ENCODE measurements at places on chromosomes 2 and 18.

DNA sequence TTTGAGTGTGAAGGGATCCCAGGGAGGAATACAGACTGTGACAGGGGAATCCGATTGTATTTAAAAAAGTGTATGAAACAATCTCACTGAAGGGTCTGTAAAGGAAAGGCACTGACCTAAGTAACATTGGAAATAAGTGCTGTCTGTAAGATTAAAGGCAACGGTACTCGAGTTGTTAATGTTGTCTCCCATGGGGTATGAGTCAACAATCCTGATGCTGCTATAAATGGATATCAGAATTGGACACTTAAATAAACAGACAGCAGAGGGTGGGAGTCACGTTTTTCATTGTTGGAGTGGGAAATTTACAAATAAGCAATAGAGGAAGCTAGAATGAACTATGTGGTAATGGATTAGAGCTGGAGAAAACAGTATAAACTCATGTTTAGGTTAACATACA lies 452.4 kb upstream of the RGPD4 start:
- DNase-seq = no peak

- peak; percentile 17 for DNase-seq
Measured at GRCh38 chr2:229088517-229088913, 182.6 kb downstream of the PID1 start.

GRCh38 chr2:234869969-234870368 lies 81.8 kb upstream of the SH3BP4 start:
- no peak for DNase-seq

DNA sequence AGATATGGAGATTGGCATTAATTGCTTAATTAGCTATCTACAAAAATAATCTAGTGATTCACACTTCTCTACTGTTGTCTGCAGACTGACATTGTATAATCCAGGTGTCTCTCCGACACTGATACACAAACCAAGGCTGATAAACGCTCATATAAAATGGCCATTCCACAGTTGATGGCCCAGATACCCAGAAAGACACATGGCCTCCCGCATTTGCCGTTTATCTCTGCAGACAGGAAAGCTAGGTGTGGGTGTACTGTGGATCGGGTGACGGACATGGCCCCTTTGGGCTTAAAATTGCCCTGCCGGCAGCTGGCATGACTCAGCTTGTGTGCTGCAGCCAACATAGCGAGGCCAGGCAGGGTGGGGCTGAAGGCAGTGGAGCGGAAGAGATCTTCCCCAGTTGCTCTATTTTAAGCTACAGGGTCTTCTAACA lies 18.5 kb downstream of the PMAIP1 start:
- DNase-seq = peak; percentile 45

DNA sequence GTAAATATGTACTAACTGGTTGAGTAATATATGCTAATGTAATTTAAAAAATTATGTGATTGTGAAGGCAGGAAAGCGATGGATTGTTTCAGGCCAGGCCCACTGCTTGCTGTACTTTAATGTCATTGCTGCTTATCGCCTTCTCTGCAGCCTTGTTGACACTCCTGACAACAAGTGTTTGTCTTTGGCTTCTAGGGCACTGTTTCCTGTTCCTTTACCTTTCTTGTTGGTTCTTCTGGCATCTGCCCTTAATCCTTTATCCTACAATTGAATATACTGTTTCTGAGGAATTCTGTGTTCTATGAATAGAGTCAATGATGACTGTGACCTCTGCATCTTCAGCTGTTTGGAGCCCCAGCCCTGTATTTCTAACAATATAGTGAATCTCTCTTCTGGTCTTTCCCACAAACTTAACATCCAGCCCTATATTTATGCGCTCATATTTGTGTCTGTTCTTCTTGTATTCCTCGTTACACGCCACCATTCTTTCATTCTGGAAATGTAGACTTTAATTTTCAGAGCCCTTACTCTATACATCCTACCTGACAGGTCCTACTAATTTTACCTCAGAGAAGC lies 17.6 kb downstream of the ACSL3 start:
- no peak for DNase-seq

GRCh38 chr2:105521176-105521575 lies 122.3 kb upstream of the FHL2 start:
- peak; percentile 17 for DNase-seq

DNA sequence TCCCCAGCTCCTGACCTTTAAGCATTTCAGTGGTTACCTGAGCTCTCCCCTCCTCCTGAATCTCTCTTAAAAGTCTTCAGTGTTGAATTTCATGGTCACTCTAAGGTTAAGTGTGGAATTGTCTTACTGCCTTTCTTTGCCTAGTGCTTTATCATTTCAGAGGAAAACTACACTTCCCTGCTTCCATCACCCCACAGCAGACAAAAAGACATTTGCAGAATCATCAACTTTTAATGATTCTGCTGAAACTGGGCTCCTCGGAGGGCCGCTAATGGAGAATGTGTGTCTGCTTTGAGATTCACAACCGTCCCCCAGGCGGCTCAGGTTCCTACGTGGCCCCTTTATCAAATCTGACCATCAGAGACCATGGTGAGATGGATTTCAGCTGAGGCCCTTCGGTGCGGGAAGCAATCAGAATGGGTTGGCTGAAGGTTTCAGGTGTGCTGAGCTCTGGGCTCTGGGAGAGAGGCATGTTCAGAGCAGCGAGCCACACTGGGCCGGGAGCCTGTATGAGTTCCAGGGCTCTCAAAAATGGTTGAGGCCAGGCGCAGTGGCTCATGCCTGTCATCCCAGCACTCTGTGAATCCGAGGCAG lies 41.9 kb upstream of the TBC1D8 start:
- no peak for DNase-seq

- no peak for DNase-seq
Measured at GRCh38 chr2:74882299-74882687, 48.4 kb downstream of the HK2 start.

DNA sequence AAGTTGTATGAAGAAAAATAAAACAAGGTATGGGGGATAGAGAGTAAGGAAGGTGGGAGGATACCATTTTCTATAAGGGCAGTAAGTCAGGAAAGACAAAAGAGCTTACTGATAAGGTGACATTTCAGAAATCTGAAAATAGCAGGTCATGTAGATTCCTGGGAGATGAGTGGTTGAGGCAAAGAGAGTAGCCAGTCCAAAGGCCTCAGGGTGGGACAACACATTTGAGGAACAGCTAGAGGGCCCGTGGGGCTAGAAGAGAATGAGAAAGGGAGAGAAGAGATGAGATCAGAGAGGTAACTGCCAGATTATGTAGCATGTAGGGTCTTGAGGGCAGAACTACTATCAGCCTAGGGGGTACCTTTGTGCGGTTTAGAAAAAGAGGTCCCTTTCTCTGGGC lies 2.9 kb downstream of the CLHC1 start:
- no peak for DNase-seq

DNA sequence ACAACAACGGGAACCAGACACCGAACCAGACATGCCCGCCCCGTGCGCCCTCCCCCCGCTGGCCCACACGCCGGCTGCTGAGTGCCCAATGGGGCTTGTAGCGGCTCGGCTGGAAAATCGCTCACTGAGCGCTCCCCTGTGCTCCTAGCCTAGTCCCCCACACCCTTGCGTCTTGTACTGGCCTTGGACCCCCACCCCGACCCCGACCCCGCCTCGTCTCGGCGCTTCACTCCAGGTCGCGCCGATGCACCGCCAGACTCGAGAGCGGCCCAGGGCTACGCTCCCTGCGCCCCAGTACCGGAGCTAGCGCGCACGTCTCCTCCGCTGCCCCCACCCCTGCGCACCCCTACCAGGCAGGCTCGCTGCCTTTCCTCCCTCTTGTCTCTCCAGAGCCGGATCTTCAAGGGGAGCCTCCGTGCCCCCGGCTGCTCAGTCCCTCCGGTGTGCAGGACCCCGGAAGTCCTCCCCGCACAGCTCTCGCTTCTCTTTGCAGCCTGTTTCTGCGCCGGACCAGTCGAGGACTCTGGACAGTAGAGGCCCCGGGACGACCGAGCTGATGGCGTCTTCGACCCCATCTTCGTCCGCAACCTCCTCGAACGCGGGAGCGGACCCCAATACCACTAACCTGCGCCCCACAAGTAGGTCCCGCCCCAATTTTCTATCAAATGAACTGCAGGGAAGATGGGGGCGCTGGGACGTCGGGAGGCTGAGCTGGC lies 1.5 kb downstream of the GAD1 start:
- no peak for DNase-seq

- no peak for DNase-seq
Measured at GRCh38 chr2:46747297-46747818, 168.2 kb downstream of the MCFD2 start.

GRCh38 chr2:237625777-237626176 lies 1.6 kb upstream of the LRRFIP1 start:
- DNase-seq = no peak

DNA sequence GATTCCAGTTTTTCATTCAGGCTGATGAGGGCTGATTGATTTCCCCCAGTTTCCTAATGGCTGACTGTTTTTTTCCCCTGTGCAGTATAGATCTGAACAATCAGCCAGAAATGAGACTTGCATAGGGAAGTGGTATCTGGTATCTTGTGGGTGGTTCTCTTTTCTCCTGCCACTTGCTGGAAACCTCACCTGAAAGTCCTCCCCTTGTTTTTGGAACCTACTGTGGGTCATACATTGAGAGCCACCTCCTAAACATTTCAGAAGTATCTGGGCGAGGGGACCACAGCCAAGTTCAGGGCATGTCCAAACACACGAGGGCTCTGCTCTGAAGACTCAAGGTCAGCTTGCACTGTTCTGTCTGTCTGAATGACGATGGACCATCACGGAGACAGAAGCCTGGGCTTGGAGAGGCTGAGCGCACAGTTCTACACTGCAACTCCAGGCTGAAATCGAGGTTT lies 19.3 kb downstream of the ALPK2 start:
- DNase-seq = no peak

DNA sequence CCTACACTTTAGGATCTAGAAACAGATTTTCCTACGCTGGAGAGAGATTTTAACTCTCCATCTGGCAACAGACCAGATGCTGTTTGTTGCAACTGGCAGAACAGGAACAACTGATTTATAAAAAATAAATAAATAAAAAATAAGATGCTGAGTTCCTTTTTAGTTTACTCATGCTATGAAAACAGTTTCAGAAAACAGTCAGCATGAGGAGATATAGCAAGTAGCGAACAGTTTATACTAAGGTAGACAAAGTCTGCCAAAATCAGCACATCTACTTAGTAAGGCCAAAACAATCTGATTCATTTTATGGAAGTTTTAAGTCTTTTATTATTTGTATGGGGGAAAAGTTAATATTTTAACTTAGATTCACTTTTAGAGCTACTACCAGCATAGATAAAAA lies 974.0 kb upstream of the CNTNAP5 start:
- DNase-seq = no peak

- no peak for DNase-seq
Measured at GRCh38 chr2:223048519-223048918, 3.5 kb upstream of the KCNE4 start.

DNA sequence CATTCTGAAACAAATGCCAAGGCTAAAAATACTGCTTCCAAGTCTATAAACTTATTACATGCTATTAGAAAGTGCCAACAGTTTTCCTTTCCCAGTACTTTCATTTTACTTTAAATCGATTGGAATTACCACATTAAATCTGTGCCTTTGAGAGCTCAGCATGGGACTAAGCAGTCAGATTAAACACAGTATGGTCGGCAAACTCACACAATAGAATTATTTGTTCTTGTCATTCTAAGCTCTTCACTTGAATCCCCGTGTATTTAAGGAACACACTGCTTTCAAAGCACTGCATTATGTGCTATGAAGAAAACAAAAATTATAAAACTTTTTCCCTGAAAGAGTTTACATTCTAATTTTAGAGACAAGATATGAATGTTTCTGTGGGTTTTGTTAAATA lies 444.4 kb upstream of the SLC39A10 start:
- DNase-seq = no peak

- DNase-seq = no peak
Measured at GRCh38 chr2:199470361-199470671, 12.6 kb upstream of the SATB2 start.

GRCh38 chr2:42076357-42077225 lies 28.8 kb downstream of the PKDCC start:
- DNase-seq = no peak

- DNase-seq = no peak
Measured at GRCh38 chr2:128549094-128549493, 230.4 kb upstream of the HS6ST1 start.

DNA sequence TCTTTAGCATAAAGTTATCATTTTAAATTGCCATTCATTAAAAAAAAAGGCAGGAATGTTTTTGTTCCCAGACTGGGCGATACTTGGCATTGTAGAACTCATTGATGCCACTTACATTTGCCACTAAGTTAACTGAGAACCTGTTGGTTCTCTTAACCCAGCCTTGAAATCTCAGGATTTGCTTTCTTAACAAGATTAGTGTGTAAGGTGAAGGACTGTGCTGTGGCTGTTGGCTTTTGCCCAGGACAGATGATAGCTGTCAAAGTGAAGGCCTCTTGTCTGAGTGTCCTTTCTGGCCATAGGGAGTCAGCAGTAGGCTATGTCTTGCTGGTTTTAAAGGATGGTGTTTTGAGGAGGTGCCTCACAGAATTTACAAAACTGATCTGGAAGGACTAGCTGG lies 2.6 kb downstream of the DPYSL5 start:
- DNase-seq = no peak

GRCh38 chr18:10298346-10298745 lies 156.1 kb upstream of the APCDD1 start:
- DNase-seq = no peak

- DNase-seq = no peak
Measured at GRCh38 chr18:26740396-26740795, 125.1 kb downstream of the AQP4 start.

DNA sequence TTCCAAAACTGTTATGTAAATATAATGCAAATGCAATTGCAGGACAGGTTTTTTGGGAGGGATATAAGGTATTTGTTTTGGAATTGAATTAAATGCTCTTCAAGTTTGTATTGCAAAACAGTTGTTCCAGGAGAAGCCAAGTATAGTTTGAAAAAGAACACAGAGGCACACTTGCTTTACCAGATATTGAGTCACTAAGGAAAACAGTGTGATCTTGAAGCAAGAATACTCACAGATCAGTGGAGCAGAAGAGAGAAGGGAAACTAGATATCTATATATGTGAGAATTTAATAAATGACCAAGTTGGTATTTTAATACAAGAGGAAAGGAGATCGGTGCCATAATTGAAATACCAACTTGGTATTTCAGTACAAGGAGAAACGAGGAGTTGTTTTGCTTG lies 178.9 kb downstream of the CAPN13 start:
- DNase-seq = peak; percentile 51
